ENCODE measurements at places on chromosomes 5 and 9.
A peak's percentile ranks its signal among the peaks of the same experiment; 100 is the strongest.

DNA sequence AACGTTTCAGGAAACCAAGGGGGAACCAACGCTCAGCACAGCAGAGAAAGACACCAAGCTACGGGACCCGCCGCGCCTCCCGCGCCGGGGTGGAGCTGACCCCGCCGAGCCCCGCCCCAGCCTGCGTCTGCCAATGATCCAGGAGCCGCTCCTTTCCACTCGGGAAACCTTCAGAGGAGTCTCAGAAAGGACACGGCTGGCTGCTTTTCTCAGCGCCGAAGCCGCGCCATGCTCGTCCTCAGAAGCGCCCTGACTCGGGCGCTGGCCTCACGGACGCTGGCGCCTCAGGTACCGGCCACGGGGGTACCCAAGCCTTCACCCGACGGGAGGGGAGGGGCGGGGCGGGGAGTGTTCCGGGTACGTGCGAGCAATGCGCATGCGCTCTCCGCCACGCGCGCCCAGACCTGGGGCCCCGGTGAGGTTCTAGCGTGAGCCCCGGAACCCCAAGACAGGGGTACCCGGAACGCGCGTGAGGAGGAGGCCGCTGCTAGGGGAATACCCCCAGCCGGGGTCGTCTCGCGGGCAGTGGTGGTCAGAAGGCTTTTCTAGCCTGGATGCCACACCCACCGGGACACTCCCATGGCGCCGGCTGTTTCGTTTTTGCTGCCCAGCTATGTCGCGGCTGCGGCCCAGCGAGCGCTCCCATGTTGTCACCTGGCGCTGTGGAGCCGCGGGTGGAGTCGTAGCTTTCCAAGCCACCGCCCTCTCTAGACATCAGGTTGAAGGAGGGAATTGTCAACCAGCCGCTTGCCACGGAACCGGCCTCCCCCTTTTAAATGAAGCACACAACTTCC, at the start of gene NIPSNAP3A:
Gene NIPSNAP3A (plus strand): TSS at position 119 of the 794 bp plus-strand sequence. CDS start 110 bp downstream, at position 229.
- no peaks in the 10 kb centered on the region for H3K4me1 ChIP-seq
- peak within 1 kb of the TSS; percentile 83 for H3K4me3 ChIP-seq
- H3K27ac ChIP-seq = peak within 1 kb of the TSS; percentile 89
- peak; percentile 94 for DNase-seq
- no peaks in the 10 kb centered on the region for H3K27me3 ChIP-seq

DNA sequence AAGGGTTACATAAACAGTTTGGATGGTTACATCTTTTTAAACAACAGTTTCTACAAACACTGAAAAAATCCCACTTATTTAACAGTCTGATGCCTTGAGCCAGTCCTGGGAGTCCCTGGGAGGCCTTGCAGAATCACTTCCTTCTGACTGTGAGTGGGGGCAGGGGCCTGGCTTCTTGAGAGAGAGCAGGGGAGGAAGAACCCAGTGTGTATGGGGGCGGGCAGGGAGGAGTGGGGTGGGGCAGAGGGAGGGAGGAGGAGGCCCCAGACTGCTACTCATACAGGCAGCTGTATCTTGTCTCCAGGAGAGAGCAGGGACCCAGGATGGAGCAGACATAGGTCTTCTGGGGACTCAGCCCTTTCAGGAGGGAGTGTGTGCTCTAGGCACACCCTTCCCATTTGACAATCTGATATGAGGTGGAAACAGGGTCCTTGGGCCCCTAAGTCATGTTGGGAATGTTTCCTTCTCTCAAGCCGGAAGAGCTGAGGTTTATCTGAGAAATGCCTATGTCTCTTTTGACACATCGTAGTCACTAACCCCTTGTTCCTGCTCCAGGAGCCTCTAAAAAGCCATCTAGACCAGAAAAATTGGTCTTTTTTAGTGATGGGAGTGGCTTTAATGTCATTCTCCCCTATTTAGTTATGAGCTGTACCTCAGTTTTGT, 52.8 kb downstream of the IRF1 start:
- H3K27ac ChIP-seq = peak overlapping the region; percentile 82
- DNase-seq = no peak
- no peak overlapping the region for H3K4me3 ChIP-seq
- peaks cover 20% of the 10 kb centered on the region for H3K4me1 ChIP-seq

DNA sequence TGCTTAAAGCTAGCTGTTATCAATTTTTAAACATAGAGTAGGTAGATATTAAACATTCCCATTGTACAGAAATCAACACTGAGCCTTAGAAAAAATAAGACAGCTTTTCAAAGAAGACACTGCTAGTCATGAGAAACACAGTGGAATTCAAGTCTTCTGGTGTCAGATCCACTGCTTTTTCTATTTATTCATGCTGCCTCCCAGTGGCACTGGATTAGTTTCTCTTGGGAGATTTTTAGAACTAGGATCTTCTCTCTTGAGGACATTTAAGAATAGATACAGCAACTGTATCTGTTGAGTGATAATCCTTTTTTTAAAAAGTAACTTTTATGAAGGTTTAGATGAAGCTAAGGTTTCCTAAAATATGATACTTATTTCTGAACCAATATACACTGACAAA, 1635.4 kb upstream of the C9orf72 start:
- no peak for DNase-seq
- H3K36me3 ChIP-seq = no peaks in the 10 kb centered on the region
- H3K4me3 ChIP-seq = no peak overlapping the region
- H3K4me1 ChIP-seq = peaks cover 26% of the 10 kb centered on the region
- H3K27me3 ChIP-seq = no peaks in the 10 kb centered on the region

DNA sequence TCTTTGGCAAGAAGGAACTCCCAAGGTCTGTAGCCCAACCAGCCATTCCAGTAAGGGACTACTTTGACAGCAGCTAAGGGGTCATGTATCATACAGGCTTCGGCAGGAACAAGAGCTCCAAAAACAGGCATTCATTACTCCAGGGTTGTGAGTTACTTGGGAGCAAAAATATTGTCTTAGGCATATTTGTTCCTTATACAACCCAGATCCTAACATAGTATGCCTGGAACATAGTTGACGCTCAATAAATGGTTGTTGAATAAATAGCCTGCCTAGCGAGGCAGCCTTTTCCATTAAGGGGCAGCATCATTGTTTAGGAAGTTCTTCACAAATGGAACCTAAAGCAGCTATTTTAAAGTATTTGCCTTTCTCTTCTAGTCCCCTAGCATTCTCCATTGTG, 35.8 kb upstream of the FER start:
- H3K27me3 ChIP-seq = no peaks in the 10 kb centered on the region
- no peaks in the 10 kb centered on the region for H3K4me1 ChIP-seq
- H3K36me3 ChIP-seq = no peaks in the 10 kb centered on the region
- DNase-seq = no peak

DNA sequence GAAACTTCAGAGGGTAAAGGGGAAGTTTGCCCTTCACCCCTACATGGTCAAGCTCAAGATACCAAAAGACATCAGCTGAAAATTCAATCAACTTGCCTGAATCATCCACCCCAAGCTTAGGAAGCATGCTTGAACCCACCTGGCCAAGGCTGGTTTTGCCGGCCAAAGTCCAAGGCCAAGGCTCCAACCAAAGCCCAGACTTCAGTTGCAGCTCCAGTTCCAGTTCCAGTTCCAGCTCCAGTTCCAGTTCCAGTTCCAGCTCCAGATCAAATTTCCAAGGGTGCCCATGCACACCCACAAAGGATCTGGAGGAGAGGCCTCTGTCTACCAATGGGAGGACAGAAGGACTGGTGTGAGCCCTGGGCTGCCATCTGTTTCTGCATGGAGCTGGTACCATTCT, 4.6 kb upstream of the SERINC5 start:
- H3K27ac ChIP-seq = no peak overlapping the region
- no peaks in the 10 kb centered on the region for H3K27me3 ChIP-seq
- H3K36me3 ChIP-seq = no peaks in the 10 kb centered on the region
- peaks cover 6% of the 10 kb centered on the region for H3K4me1 ChIP-seq
- no peak overlapping the region for H3K4me3 ChIP-seq

DNA sequence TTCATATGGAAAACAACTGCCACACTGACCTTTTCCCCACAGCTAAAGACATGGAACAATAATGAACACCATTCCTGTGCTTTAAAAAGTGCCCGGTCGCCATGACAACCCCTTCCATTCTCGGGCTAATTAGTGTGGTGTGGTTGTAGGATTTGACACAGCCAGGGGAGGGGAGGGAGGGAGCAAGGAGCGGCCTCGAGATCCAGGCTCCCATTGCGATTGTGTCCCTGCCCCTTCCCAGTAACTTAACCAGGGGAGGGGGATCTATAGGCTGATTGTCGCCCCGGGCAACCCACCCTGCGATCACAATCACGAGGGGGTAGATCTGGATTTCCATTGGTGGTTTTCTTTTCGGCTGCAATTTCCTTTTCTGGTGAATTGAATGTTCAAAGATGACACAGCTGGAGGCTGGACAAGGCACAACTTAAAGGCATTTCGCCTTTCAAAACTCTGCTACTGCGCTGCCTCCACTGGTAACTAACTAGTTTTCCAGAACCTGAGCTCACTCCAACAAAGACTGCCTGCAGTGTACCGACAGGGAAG, 96.7 kb upstream of the RETREG1 start:
- peaks cover 39% of the 10 kb centered on the region for H3K36me3 ChIP-seq
- peak; percentile 82 for DNase-seq
- H3K27ac ChIP-seq = no peak overlapping the region
- 0 out of 2 replicates have a peak, but pooled peaks cover 7% of the 10 kb centered on the region for H3K4me1 ChIP-seq
- no peak overlapping the region for H3K4me3 ChIP-seq
- no peaks in the 10 kb centered on the region for H3K27me3 ChIP-seq

DNA sequence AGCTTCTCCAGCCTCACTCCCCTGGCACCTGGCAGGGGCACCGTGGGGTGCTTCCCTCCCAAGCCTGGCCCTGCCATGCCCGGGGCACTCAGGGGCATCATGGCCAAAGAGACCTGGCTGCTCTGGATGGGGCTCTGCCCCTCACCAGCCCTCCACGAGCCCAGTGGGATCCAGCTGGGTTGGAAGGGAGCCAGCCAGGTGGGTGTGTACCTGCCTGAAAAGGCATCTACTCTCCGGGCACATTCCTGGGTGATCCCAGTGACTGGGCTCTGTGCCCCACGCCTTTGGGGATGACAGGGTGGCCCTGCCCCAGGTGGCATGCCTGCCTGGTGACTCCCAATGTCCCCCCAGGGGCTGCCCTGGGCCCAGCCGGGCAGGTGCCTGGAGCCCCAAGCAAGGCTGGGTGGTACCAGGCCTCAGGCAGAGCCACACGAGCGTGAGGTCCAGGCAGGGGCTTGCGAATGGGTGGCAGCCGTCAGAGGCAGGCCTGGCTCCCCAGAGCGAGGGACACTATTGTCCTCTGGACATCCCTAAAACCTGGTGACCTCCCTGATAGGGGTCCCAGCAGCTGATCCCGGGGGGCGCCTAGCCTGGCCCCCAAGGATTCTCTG, 777 bp downstream of the GPSM1 start:
- H3K27ac ChIP-seq = peak overlapping the region; percentile 89
- peak; percentile 56 for DNase-seq
- H3K36me3 ChIP-seq = peaks cover 5% of the 10 kb centered on the region
- peak overlapping the region; percentile 82 for H3K4me3 ChIP-seq
- peaks cover 24% of the 10 kb centered on the region for H3K4me1 ChIP-seq
- no peaks in the 10 kb centered on the region for H3K27me3 ChIP-seq

DNA sequence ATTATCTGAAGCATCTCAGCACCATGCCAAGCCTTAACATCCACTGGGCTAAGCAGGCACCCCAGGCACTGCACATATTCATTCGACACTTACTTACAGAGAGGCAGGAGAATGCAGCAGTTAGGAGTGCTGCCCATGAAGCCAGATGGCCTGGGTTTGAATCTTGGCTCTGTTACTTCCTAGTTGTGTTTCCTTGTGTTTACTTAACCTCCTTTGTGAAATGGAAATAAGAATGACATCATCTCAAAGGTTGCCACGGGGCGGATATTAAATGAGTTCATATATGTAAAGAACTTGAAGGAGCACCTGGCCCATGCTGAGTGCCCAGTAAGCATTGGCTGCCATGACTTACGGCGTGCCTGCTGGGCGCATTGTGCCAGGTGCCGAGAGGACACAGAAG, 565.2 kb downstream of the CDK5RAP2 start:
- no peaks in the 10 kb centered on the region for H3K4me1 ChIP-seq
- no peaks in the 10 kb centered on the region for H3K36me3 ChIP-seq
- H3K27ac ChIP-seq = no peak overlapping the region
- no peak overlapping the region for H3K4me3 ChIP-seq
- no peaks in the 10 kb centered on the region for H3K27me3 ChIP-seq

- no peak overlapping the region for H3K4me3 ChIP-seq
- H3K4me1 ChIP-seq = peaks cover 24% of the 10 kb centered on the region
- no peaks in the 10 kb centered on the region for H3K27me3 ChIP-seq
- no peak overlapping the region for H3K27ac ChIP-seq
- DNase-seq = no peak
- H3K36me3 ChIP-seq = no peaks in the 10 kb centered on the region
These were observed 1.8 kb downstream of the ARRDC1 start for GRCh38 chr9:137607141-137607857.

DNA sequence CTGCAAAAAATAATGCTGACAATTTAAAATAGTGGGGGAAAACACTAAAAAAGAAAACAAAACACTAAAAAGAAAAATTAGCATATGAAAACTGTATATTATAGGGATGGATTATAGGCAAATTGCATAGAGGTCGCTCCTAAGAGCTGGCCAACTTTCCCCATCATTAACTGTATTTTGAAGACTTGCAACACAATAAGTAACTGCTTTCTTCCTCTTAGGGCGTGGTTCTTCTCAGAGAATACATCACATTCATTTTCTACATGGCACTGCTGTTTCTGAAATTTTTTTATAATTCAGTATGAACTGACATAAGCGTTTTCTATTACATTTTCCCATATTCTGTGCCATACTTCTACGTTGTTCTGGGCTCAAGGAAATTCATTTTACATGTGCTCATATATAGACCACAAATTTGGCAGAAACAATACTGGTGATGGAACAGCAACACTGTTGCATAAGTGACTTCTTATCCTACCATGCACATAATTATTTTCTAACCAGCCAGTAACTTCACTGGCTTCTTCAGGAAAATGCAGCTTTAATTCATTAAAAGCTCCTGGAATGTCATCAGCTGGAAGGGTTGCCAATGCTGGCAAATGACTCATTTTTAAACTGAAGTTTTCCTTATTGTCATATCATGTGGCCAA, 171.2 kb upstream of the DMAC1 start:
- no peak overlapping the region for H3K4me3 ChIP-seq
- no peaks in the 10 kb centered on the region for H3K4me1 ChIP-seq
- H3K36me3 ChIP-seq = no peaks in the 10 kb centered on the region
- H3K27ac ChIP-seq = no peak overlapping the region
- H3K27me3 ChIP-seq = no peaks in the 10 kb centered on the region

DNA sequence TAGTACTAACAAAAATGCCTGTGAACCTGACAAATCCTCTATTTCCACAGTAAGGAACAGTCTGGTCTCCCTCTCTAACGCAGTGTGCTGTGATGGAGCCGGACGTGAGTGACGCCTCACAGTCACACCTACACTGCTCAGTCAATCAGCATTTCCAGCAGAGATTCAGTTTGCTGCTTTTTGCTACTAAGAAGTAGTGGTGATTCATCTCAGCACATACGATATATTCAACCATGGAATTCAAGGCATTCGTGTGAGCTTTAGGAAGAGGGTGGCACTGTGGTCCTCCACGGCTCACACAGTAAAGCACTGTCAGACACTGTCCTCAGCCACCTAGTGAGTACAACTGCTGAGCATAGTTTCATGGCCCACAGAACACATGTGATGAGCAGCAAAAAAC, 70.9 kb downstream of the SETX start:
- H3K27ac ChIP-seq = no peak overlapping the region
- no peaks in the 10 kb centered on the region for H3K27me3 ChIP-seq
- no peaks in the 10 kb centered on the region for H3K4me1 ChIP-seq
- H3K36me3 ChIP-seq = peaks cover 82% of the 10 kb centered on the region

- no peaks in the 10 kb centered on the region for H3K36me3 ChIP-seq
- no peak overlapping the region for H3K27ac ChIP-seq
- no peaks in the 10 kb centered on the region for H3K27me3 ChIP-seq
- no peak overlapping the region for H3K4me3 ChIP-seq
- no peaks in the 10 kb centered on the region for H3K4me1 ChIP-seq
These were observed 239.9 kb downstream of the ATPSCKMT start for GRCh38 chr5:10009802-10010201.
